ENCODE measurements at places on chromosomes 12 and 14. TPM values are rescaled to one million over a fixed set of nuclear protein-coding genes. Genes with fewer than 3 reads are reported as not detected.

The RASSF9 gene
- 1.4 TPM for total RNA-seq

The PTPRQ gene
- total RNA-seq, result 0.16 TPM

The MUCL1 gene
- not detected for total RNA-seq

The BDKRB1 gene
- total RNA-seq, result 7.7 TPM

The NXPH4 gene
- total RNA-seq, result 0.25 TPM

The LMNTD1 gene
- not detected for total RNA-seq

The BIN2 gene
- 7.3 TPM for total RNA-seq

The KRT6C gene
- not detected for total RNA-seq

The TAC3 gene
- total RNA-seq, result 2.0 TPM

The RESF1 gene
- 47.3 TPM for total RNA-seq

The EIF2S3B gene
- 0.22 TPM for total RNA-seq

The RPL10L gene
- 6.7 TPM for total RNA-seq

The CIROP gene
- not detected for total RNA-seq

GRCh38 chr14:69986336-69986735 is 107.1 kb downstream of the SMOC1 start:
- DNase-seq, result no peak

GRCh38 chr12:128288896-128289295 is 21.9 kb downstream of the TMEM132C start:
- no peak for DNase-seq

DNA sequence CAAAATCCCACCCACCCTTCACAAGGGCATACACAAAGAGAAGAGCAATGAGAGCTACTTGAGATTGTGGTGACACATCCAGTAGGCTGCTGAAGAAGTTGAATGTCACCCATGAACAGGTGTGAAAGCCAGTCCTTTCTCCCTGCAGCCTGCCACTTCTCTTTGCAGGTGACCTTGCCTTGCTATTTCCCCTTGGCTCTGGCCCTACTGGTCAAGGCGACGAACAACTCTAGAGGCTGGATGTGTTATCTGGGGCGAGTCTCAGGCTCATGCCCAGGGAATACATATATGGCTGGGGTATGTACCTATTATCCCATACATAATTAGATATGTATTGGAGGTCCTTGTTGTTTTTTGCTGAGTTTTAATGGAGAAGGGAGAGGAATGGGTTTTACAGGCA is 70.2 kb upstream of the EGLN3 start:
- DNase-seq, result no peak

DNA sequence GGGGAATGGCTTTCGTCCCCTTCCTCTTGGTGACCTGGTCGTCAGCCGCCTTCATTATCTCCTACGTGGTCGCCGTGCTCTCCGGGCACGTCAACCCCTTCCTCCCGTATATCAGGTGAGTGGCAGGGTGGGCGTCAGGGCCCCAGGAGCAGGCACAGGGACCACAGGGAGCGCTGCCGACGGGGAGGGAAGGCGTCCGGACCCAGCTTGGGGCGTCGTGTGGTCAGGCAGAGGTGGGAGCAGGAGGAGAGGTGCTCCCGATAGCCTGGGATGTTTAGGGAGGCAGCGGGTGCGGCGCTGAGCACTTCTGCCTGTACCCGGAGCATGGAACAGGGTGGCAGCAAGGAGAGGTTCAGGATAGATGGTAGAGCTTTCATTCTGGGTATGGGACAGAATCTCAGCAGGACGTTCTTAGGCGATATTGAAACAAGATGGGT is 444 bp downstream of the DRAM1 start:
- DNase-seq, result no peak

GRCh38 chr12:52148464-52149181 is 43.2 kb downstream of the KRT80 start:
- DNase-seq, result peak; percentile 95

- DNase-seq, result no peak
Measured at GRCh38 chr12:4984971-4985370, 58.7 kb upstream of the KCNA5 start.

GRCh38 chr12:24705741-24706358 is 243.1 kb downstream of the BCAT1 start:
- DNase-seq, result no peak

DNA sequence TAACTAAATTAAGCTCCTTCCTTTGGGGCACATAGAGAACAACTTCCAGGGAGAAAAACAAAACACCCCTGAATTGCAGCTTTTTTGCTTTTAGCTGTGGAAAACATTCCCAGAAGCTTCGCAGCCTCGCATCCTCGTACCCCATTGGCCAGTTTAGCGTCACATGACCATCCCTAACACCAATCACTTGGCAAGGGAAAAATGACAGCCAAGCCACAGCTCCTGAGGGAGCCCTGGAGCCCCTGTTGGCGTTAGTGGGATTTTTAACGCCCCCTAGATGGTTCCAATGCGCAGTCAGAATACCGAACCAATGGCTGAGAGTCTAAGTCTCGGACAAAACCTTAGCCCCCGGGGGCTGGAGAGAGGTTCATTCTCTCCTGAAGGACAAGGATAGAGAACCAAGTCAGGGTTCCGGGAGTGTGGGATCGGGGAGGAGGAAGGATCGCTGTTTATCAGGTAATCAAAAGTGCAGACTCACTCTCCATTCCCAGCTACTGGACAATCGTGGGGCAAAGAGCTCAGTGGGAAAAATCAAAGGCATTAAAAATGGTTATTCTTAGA is 135.6 kb upstream of the HIF1A start:
- no peak for DNase-seq

DNA sequence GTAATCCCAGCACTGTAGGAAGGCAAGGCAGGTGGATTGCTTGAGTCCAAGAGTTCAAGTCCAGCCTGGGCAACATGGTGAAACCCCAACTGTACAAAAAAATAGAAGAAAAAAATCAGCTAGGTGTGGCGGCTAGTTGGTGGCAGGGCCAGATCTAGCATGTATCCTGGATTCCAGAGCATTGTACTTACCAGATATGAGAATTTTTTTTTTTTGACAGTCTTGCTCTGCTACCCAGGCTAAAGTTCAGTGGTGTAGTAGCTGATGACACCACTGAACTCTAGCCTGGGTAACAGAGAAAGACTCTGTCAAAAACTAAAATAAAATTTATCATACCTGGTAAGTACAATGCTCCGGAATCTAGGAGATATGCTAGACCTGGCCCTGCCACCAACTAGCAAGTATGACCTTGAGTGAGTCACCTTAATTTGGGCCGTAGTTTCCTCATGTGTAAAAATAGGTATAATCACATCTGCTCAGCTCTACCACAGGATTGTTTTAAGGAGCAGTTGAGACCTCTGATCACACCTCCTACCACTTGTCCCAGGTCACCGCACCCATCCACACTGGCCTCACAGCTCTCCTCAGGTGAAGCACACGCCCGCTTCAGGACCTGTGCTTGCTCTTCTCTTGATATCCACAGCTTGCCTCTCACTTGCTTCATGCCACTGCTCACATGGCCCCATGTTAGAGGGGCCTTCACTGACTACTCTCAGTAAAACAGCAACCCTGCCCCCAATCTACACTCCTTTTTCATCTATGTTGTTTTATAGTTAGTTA is 140.2 kb downstream of the STXBP6 start:
- DNase-seq, result peak; percentile 32

- no peak for DNase-seq
Measured at GRCh38 chr14:30994681-30995620, 30.5 kb upstream of the AP4S1 start.

GRCh38 chr14:59277659-59278058 is 89.2 kb downstream of the DAAM1 start:
- no peak for DNase-seq

GRCh38 chr12:48973531-48973930 is 2.0 kb upstream of the WNT10B start:
- no peak for DNase-seq

- peak; percentile 6 for DNase-seq
Measured at GRCh38 chr12:122659579-122659978, 43.6 kb downstream of the HCAR2 start.

DNA sequence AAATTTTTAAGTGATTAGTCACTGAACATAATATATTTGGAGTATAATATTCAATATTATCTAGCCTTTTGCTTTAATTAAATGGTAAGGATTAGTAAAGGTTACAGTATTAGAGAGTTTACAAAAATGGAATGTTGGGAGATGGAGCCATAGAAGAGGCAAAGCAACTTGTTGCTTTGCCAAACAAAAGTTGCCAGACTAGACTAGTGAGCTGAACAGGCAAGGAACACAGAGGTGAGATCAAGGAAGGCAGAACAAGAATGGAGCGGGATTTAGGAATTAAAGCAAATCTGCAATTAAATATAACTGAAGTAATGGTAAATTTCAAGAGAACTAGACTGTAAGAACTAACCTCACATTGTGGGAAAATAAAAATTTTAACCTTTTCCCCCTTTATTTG is 5.1 kb downstream of the ARF6 start:
- DNase-seq, result no peak

DNA sequence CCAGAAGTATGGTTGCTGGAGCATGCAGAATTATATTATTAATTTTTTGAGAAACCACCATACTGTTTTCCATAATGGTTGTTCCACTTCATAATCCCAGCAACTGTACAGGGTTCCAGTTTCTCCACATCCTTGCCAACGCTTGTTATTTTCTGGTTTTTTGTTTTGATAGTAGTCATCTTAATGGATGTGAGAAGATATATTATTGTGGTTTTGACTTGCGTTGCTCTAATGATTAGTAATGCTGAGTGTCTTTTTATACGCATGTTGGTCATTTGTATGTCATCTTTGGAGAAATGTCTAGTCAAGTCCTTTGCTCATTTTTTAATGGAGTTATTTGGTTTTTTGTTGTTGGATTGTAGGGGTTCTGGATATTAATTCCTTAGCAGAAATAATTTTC is 58.1 kb downstream of the DAAM1 start:
- no peak for DNase-seq

GRCh38 chr12:100576331-100577036 is 3.0 kb downstream of the GAS2L3 start:
- DNase-seq, result no peak

GRCh38 chr12:62878211-62878610 is 56.7 kb downstream of the PPM1H start:
- no peak for DNase-seq

DNA sequence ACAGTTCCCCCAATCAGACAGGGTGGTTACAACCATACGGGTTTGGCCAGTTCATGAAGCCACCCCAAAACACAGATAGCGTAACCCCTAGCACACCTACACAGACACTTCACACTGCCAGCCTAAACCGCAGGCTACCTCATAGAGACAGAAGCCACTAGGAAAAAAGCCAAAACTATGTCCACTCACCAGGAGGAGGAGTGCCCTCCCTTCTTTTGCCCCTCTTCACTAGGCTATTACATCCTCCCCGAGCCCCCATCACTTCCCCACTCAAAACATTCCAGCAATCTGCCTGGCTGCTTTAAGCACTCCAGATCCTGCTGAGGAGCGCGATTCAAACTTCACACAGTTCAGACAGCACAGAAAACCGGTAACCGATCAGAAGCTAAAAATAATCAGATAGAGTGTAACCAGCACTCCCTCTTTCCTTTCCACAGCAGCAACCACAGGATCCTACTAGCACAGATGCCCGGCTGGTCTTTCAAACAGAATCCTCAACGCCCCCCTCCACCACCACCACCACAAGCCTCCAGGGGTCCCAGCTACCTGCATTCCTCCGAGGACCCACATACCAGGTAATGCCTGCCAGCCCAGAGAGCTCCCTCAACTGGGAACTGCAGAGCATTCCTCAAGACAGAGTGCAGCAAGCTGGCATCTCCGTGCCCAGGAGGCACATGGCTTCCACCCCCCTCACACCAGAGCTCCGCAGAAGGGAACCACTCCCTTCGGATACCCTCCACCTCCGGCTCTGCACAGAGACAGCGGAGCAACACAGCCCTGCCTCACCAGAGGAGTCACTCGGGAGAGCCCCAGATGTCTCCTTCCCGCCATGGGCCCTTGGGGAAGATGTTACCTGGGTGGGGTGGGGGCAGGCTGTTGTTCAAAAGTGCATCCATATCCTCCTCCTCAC is 1.5 kb downstream of the CHD4 start:
- DNase-seq, result peak; percentile 41

- DNase-seq, result no peak
Measured at GRCh38 chr12:76242813-76243550, 105.2 kb downstream of the BBS10 start.

DNA sequence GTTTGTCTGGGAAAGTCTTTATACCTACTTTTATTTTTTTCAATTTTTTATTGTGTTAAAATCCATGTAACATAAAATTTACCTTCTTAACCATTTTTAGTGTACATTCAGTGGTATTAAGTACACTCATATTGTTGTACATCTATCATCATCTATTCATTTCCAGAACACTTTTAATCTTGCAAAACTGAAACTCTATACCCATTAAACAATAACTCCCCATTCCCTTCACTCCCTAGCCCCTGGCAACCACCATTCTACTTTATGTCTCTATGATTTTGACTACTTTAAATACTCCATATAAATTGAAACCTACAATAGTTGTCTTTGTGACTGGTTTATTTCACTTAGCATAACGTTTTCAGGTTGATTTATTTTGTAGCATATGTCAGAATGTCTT is 131.9 kb upstream of the SLC38A2 start:
- DNase-seq, result no peak

DNA sequence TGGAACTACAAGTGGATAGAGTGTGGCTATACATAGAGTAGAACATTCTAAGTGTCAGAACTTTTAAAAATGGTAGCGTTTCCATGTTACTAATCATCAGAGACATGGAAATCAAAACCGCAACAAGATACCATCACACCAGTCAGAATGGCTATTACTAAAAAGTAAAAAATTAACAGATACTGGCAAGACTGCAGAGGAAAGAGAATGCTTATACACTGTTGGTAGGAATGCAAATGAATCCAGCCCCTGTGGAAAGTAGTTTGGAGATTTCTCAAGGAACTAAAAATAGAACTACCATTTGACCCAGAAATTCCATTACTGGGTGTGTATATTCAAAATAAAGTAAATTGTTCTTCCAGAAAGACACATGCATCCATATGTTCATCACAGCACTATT is 518.6 kb downstream of the NELL2 start:
- no peak for DNase-seq

DNA sequence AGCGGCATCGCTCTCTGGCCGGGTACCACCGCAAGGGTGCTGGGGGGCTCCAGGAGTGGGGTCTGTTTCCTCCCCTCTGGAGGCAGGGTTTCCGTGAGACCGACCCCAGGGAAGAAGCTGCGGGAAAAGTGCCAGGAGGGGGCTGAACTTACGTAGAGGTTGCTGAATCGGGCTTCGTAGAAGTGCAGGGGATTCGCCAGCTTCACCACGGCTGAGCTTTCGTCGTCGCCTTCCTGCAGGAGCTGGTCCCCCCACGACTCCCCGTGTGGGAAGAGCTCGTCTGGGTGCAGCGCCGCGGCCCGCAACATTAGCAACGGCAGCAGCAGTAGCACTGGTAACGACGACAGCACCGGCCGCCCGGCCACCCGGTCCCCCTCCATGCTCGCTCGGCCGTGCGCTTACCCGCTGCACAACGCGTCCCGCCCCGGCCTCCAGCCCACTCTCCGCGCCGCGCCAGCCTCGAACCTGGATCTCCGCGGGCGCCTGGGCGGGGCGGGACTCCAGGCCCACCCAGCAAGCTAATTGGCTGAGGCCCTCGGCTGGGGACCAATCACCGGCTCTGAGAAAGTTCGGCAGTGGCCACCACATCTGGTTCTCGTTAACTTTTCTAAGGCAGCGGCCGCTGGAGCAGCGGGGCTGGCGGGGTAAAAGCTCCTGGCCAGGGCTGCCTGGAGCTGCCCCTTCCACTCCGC is at the start of gene NID2:
Gene NID2, minus strand, starts transcription at position 445 of the 692 bp plus-strand sequence. Its CDS starts 65 bp downstream, at position 380.
- DNase-seq, result peak; percentile 83

- DNase-seq, result no peak
Measured at GRCh38 chr14:89036371-89036770, 211.9 kb downstream of the TTC8 start.
